T-helper 22 cell (primary cell): ENCODE measurements at places on chromosomes 7 and 10.
A peak's percentile ranks its signal among the peaks of the same experiment; 100 is the strongest.

- no peak for DNase-seq
Observed at GRCh38 chr7:3558400-3558799, 257.3 kb downstream of the SDK1 start.

GRCh38 chr10:76881477-76882220 is 756.0 kb downstream of the KCNMA1 start:
- no peak for DNase-seq

DNA sequence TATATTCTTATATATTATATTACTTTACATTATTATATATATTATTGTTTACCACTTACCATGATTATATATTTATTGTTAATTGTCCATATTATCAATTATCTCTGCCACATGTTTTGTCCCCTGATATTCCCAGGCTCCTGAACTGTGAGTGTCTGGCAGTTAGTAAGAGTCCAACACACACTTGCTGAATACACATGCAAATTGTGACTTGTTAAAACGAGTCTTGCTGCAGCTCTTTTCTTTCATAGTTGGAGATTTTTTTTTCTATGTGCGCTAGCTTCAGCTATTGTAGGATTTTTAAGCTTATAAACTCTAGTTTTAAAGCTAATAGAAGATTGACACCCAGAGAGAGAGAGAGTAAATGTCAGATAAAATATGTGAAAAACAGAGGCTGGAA is 207.8 kb upstream of the FAM3C start:
- DNase-seq = no peak

- no peak for DNase-seq
Observed at GRCh38 chr10:9198611-9199010, 1144.1 kb downstream of the GATA3 start.

DNA sequence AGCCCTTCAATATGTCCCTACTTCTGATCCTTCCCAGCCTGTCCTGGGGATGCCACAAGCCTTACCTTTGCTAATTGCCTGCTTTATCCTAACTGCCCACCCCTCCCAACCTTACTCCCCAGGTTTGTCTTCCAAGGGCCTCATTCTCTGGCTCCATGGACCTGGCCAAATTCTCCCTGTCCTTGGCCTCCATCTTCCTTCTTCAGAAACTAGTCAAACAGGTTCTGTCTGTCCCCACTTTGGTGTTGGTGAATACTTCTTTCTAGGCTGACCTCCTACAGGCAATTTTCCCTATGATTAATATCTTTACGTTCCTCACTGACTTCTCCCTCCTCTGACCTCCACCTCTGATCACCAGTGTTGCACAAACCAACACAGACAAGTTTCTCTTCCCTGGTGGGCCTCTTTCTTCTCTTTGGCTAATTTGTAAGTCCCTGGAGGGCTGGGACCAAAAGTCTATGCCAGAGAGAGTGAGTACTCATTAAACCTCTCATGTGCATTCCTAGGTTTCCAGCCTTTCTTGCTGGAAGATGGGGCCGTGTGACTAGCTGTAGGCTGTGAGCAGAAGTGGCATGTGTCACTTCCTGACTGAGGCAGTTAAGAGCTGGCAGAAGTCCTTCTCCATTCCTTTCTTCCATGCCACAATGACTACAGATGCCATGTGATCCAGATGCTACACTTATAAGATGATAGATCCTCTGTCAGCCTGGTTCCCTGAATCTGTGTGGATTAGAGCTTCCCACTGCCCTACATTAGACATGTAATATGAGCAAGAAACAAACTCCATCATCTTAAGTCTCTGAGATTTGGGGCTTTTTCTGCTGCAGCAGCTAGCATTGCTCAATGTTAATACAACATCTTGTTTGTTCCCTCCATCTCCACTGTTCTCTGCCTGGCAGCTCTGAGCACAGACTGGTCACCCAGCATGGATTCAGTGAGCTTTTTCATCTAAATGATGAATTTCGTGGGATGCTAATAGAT is 382.7 kb downstream of the RPS24 start:
- no peak for DNase-seq

- no peak for DNase-seq
Observed at GRCh38 chr10:124569623-124570470, 108.2 kb downstream of the LHPP start.

DNA sequence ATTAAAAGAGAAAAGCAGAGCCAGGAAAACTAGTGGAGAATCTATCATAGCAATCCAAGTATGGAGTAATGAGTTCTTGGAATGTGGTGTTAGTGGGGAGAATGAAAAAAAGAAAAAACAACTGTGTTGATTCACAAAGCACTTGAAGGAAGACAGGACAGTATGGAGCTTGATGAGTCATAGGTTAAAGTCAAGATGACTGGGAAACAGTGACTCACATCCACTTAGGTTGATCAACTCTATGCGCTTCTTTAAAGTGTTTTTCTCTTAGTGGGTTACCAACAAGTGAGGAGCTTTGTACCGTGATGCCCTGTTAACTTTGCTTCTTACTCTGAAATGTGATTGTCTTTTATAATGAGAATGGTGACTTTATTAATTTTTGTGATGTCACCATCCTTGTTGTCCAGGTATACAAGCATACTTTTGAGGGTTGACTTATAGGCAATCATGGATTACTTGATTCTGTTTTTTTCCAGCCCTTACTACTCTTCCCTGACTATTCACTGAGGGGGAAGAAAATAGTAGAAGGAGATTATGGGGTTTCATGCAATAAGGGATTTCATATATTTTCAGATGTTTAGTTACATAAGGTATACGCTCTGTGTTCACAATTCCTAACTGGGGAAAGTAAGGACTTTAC is 32.1 kb upstream of the MDFIC start:
- DNase-seq = peak; percentile 0

GRCh38 chr10:70190581-70190980 is 20.3 kb upstream of the SAR1A start:
- no peak for DNase-seq

- no peak for DNase-seq
Observed at GRCh38 chr7:137718355-137718754, 128.4 kb downstream of the DGKI start.

DNA sequence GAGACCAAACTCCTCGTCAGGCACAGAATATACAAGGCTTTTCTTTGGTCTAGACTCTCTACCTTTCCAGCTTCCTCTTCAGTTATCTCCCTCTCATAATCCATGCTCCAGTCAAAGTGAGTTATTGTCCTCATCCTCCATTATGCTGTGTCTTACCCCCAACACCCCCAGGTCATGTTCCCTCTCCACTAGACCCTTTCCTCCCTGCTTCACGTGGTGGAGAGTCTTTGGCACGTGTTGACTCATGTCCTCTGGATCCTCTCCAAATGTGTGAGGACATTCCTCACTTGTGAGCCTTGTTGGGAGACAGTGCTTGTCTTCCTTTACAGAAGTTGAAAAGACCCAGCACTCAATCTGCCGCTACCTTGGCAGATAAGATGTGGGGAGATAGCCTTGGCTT is 36.0 kb upstream of the DLD start:
- DNase-seq = no peak

DNA sequence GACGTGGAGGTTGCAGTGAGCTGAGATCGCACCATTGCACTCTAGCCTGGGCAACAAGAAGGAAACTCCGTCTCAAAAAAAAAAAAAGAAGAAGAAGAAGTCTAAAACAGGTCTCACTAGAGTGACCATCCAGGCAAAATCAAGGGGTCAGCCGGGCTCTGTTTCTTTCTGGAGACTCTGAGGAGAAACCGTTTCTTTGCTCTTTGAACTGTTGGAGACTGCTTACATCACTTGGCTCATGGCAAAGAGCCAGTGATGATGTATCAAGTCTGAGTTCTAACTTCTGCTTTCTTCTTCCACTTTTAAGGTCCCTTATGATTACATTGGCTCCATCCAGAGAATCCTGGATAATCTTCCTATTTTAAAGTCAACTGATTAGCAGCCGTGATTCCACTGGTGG is 306.8 kb downstream of the WDR11 start:
- no peak for DNase-seq

DNA sequence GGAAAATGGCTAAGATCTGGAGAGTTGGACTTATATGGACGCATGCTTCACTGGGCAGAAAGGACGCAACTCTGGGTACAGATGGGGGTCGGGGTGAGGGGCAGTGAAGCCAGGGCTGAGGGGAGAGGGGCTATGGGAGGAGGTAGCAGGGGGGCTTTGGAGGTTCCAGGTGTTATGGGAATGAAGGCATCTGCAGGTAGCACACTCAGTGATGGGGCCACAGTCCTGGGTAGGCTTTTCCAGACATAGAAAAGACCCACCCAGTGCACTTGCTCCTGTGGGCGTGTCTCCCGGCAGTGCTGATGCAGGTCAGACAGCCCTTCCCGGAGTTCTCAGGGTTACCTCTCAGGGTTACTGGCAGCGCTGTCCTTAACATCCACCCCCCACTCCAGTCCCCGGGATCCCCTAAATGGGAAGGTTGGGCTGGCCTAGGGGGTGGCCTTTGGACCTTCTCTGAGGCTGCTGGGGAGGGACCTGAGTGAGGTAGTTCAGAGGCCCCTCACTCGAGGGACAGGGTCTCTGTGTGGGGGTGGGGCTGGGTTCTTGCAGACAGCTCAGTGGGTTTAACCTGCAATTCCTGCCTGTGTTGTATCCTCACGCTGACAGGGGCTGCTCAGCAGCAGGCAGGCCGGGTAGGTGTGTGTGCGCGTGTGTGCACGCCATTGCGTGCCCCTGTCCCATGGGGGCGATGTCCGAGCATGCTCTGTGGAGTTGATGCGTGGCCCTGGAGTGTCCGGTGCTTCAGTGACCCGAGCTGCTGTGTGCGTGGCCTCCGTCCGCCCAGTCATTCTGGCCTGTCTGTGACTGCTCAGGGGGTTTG is 6.2 kb downstream of the ZYX start:
- no peak for DNase-seq

- no peak for DNase-seq
Observed at GRCh38 chr7:83613232-83613631, 35.7 kb downstream of the SEMA3E start.

- no peak for DNase-seq
Observed at GRCh38 chr10:10959666-10960065, 58.0 kb upstream of the CELF2 start.

- DNase-seq = no peak
Observed at GRCh38 chr10:51743146-51743545, 43.8 kb upstream of the CSTF2T start.
